ENCODE measurements at places on chromosomes 5 and 9.

GRCh38 chr9:129236441-129237145 lies 58.5 kb upstream of the IER5L start:
- no peak for DNase-seq

DNA sequence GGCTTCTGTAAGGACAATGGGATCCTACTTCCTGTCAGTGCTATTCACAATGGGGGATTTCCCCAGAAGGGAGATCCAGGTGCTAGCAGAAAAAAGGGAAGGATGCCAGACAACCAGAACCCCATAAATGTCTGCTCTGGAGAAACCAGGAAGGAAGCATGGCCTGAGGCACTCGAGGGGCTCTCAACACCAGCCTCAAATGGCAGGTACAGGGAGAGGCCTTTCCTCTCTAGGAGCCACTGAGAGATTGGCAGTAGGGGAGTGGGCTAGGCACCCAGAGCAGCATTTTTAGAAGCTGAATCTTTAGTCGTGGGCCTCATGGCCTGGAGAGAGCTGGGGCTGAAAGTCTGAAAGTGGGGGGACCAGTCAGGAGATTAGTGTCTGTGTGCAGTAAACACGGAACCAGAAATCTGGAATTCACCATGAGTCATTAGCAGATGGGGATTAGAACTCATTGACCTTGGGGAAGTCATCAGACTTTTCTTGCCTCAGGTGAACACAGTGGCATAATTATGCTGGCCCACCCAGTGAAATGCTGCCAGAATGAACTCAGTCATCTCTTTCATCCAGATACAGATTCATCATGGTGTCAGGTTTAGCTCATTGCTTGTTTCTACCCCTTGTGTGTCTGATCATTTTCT lies 28.3 kb downstream of the ARHGEF28 start:
- DNase-seq, result no peak

- DNase-seq, result no peak
Measured at GRCh38 chr9:127318651-127319167, 54.1 kb downstream of the GARNL3 start.

DNA sequence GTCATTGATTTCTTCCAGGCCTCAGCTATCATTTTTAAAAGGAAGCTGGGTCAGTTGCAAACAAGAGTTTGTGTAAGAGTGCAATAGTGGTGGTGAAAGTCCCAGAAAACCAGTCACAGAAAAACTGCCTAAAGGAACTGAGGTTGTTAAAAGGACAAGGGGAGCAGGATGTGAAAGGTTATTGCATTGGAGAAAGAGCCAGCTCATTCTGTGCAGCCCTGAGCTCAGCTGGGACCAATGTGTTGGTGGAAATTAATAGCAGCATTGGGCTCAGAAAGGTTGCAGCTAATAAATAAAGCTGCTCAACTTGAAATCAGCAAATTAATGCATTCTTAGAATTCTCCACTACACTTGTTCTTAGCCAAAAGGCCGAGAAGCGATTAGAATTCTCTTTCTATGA lies 34.9 kb downstream of the NREP start:
- no peak for DNase-seq

DNA sequence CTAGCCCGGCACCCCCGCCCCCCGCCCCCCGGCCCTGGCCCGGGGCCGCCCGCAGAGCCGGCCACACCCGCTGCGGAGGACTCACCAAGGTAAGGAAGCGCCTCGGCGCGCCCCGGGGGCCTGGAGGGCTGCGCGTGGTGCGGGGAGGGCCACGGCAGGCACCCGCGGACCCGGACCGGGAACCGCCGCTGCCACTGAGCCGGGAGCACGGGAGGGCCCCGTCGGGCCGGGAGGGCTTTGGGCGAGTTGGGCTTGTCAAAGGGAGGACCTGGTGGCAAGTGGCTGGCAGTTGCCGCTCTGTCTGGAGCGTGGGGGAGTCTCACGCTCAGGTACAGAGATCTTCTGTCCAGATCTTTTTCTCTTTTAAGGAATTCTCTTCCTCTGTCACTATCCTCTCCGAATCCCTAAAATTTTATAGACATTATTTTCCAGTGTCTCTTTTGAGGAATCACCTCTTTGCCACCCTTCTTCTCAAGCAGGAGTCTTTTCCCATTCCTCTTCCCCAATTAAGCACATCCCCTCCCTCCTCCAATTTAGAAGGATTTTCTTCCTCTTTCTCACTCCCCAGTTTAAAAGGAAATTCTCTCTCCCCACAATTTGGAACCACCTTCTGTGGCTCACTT lies 11.3 kb upstream of the LHX2 start:
- DNase-seq, result no peak

DNA sequence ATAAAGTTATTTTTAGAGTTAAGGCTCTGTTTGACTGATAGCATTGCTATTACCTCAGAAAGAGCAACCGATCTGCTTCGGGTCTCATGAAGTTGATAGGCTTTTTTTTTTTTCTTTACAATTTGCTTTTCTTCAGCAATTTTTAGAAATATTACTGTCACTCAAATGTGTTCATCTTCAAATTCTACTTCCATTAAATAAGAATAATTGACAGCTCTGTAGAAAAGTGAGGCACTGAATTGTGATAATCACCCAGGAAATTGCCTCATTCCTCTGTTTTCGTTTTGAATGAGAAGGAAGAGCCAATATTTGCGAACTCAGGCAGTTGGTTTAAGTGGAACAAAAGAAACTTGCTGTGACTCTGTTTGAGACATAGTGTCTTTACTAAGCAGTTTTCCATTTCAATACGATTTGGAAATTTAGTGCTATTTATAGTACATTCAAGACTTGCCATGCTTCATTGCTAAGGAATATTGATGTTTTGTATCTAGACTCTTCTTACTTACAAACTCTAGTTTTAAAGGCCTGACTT lies 700.5 kb upstream of the CDH10 start:
- no peak for DNase-seq

DNA sequence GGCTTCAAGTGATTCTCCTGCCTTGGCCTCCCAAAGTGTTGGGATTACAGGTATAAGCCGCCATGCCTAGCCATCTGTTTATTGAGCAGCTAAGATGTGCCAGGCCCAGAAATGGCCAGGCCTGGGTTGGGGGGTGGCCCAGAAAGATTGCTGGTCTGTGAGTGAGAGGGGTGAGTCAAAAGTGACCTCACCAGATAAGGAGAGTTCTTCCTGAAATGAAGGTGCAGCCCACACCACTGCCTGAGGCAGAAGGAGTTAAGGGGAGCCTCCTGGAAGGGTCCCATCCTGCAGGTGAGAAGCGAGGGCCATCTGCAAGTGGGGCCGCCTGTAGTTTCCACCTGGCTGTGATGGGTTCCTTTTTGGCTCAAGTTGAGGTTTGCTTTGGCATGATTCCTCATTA lies 96.9 kb upstream of the KLF4 start:
- no peak for DNase-seq

DNA sequence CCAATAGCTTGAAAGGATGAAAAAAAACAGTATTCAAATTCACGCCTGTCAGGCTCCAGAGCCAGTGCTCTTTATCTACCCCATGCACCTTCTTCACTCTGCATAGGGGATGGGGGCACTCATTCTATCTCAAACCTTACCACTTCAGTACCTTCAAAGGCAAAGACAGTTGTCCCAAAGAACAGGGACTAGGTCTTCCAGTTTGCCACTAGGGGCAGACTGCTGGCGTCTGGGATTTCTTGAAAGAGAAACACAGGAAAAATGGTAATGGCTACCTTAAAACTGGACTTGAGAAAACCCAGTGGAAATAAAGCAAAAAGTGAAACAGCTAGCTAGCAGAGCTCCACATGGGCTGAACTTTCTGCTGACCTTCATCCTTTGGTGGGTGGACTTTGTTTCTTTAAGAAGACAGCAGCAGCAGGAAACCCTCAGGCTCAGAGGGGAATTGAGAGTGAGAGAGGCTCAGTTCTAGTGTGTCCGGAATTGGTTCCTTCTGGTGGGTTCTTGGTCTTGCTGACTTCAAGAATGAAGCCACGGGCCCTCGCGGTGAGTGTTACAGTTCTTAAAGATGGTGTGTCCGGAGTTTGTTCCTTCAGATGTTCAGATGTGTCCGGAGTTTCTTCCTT lies 41.0 kb upstream of the SLC36A1 start:
- DNase-seq, result no peak

DNA sequence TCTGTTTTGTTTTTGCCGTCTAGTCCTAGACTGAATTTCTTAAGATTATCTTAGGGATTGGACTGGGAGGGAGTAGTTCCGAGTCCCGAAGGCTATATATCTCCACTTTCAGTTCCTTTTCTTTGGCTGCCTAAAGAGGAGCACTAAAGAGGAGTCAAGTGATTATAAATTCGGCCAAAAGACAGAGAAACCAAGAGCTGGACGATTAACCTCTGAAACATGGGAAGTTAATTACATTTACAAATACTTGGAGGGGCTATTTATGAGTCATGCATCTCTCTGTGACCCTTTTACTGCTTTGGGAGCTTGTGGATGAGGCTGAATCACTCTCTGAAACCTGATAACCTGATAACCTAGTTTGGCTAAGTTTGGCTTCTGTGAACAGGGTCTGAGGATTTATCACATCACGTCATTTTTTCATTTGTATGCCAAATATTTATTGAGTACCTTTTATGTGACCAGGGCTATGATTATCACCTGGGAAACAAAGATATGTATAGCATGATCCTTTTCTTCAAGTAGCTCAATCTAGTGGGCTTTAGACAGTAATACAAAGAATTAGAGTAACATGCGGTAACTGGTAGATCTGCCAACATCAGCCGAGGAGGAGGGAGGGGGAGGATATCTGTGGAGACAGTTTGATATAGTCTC lies 180.9 kb downstream of the CD180 start:
- DNase-seq, result no peak

- DNase-seq, result no peak
Measured at GRCh38 chr5:2139478-2139877, 256.8 kb upstream of the IRX4 start.

DNA sequence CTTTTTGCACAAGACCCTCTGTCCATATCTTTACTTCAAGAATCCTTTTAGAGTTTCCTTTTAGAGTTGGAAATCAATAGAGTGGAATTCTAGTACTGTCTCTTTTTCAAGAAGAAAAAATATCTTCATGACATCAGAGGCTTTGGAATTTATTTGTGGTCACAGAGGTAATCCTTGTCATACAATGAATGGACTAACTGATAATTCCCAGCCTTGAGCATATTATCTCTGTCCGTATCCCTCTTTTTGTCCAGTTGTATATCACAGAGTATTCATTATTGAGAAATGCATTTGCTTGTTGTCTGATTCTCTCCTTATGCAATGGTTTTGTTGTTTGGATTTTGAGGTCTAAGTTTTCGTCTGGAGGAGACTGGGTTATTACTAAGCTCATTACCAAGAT lies 82.0 kb upstream of the HAPLN1 start:
- no peak for DNase-seq

- no peak for DNase-seq
Measured at GRCh38 chr9:71308454-71308853, 187.0 kb upstream of the TRPM3 start.

- DNase-seq, result no peak
Measured at GRCh38 chr5:5586721-5587120, 164.2 kb downstream of the ICE1 start.

DNA sequence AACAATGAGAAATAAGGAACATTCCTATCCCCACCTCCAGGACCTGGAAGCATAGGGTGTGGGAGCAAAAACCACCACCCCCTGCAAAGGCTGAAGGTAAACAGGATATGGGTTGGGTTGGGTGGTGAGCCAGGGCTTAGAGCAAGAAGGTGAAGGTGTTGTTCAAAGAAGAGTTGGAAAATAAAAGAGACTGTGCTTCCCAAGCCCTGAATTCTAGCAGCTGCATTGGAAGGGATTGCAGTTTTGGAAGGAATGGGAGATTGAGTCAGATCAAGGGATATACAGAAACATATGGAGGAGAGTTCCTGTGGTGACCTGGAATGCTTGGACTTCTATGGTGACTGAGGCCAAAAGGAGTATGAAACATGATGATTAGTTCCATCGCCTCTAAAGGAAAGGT lies 24.7 kb upstream of the MTAP start:
- no peak for DNase-seq

DNA sequence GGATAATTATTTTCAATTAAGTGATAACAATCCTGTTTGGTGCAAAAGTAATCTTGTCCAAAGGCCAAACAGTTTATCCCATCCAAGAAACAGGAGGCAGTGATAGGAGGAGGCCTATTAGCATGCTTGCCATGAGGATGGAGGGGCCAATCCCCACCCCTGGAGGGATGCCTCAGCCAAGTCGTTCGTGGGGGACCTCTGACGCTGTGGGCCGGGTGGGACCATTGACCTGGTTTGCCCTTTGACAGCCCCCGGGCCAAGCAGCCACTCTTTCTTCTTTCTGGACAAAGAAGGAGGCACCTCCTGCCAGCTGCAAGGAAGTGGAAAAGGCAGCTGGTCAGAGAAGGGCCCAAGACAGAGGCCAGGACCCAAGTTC lies 39.5 kb upstream of the GRHPR start:
- no peak for DNase-seq

DNA sequence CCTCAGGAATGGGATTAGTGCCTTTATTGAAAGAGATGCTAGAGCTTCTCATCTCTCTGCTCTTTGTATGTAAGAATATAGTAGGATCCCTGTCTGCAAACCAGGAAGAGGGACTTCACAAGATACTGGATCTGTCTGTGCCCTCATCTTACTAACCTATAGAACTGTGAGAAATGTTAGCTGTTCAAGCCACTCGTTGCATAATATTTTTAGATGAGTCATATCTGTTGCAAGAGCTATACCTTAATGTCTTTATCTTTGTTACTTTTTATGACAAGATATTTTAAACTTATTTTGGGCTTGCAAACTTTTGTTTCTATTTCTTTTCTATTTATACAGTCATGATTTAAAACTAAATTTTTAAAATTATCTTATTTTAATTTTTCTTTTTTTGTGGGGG lies 1296.8 kb upstream of the CDH6 start:
- DNase-seq, result no peak

GRCh38 chr5:67115246-67115645 lies 81.4 kb downstream of the CD180 start:
- DNase-seq, result no peak

GRCh38 chr5:66353186-66353585 lies 209.1 kb downstream of the SREK1 start:
- no peak for DNase-seq

GRCh38 chr5:79149433-79149832 lies 37.8 kb downstream of the BHMT start:
- DNase-seq, result no peak

DNA sequence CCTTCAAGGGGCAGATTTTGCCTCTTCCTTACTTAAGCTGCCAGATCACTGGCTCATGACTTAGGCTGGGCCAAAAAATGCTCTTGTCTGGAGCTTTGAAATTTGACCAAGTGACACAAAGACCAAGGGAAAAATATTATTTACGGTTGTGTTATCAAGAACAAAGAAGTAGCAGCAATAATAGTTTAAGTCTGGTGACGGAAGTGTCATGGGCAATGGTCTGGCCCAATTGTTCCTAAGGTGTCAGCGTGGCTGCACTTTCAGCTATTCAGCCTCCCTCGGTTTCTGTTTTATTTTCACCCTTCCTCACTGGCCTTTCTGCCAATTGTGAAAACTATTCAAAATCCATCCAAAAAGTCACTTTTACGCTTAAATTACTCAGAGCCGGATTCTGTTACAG lies 185.3 kb downstream of the CDH18 start:
- no peak for DNase-seq

DNA sequence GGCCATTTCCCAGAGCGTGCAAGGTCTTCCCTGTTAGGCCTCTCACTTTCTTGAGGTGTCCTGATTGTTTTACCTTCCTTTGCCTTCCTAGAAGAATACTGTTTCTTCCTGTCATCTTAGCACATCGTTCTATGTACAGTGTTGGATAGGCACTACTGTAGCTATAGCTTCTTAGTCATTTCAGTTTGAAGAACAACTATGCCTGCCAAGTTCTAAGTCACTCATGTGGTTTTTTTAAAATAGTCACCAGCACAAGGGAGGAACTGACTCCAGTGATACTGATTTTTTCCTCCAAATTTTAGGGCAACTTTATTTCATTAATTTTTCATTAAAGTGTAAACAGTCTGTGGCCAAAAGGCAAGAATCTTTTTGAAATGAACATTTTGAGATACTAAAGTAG lies 122.4 kb upstream of the NR5A1 start:
- DNase-seq, result no peak

All from activated naive CD4-positive, alpha-beta T cell treated with anti-CD3 and anti-CD28 coated beads, Interleukin-2, amount 50 U/mL, for 16 hours (primary cell).